ENCODE measurements at places on chromosomes 2 and 18.

DNA sequence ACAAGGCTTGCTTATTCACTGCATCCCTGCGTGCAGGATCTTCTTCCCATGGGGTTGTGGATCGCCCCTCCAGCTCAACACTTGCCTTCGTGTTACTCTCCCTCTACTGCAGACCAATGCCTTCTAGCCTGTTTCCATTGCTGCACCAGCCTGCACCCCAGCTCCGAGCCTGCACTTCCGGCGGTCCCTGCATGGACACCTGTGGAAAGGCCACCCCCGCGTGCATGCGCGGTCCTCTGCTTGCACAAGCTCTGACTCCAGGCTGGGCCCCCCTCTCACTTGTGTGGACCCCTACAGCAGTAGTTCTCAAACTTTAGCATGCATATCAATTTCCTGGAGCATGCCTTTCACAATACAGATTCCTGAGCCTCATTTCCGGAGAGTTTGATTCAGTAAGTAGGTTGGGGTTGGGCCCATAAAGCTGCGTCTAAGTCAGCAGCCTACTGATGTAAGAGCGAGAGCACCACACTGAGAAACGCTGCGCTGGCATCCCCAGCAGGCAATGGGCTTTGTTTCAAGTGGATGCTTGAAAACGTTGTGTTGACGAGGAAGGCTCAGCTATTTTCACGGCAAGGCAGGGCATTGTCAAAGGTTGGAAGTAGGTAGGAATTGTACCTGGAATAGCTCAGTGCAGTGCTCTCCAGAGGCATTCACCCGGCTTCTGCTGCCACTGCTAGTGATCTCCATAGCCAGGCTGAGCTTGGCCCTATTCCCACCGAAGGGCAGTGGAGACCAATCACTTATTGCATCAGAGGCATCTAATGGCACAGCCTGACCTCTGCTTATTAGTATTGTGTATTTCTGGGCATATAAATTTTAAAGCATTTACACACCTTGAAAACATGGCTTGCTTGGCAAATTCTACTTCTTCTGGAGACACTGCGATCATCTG, 32.6 kb downstream of the CREG2 start:
- no peak for DNase-seq

DNA sequence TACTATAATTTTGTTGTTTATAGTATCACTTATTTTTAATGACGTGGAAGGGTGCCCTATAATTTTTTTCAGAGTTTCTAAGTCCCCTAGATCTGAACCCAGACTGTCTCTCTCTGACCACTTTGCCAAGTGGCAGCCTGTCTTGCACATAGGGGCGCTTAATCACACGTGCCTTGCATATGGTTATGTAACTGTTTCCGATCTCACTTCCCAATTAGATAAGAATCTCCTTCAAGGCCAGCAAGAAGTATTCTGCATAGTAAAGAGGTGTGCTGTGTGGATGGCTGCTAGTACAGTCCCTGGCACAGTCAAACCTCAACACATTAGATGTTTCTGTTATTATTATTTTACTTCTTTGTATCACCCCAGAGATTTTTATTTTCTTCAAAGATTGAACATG, 197.8 kb upstream of the SIX2 start:
- no peak for DNase-seq

DNA sequence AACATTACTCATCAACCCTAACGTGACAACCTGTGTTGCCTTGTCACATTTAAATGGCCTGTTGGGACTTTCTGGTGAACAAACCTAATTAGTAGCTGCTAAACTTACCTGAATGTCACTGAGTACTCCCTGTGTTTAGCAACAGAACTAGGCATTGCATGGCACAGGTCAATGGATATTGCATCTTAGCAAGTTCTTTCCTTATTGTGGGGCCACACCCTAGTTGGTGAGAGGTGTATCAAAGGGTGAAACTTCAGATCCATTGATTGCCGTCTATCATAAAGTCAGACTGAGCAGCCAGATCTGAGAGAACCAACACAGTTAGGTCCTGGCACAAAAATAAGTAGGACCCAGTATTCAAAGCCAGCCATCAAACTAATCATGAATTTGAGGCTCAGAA, 29.8 kb upstream of the ZNF385B start:
- DNase-seq: no peak

DNA sequence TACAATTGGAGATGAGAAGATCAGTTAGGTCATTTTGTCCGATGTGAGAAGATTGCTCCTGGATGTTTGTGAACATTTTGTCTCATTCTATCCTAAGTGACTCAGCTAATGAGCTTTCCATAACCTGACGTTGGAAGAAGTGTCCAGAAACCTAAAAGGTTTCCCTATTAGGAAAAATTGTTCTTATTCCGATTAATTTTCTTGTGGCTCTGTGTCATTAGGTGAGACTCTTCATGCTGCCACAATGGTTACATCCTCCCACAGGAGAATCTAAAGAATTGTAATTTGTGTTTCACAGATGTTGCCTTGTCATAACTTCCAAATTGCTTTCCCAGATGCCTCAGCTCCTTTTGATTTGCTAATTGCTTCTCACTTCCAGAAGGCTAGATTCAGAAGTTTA, 261.0 kb upstream of the APCDD1 start:
- no peak for DNase-seq

DNA sequence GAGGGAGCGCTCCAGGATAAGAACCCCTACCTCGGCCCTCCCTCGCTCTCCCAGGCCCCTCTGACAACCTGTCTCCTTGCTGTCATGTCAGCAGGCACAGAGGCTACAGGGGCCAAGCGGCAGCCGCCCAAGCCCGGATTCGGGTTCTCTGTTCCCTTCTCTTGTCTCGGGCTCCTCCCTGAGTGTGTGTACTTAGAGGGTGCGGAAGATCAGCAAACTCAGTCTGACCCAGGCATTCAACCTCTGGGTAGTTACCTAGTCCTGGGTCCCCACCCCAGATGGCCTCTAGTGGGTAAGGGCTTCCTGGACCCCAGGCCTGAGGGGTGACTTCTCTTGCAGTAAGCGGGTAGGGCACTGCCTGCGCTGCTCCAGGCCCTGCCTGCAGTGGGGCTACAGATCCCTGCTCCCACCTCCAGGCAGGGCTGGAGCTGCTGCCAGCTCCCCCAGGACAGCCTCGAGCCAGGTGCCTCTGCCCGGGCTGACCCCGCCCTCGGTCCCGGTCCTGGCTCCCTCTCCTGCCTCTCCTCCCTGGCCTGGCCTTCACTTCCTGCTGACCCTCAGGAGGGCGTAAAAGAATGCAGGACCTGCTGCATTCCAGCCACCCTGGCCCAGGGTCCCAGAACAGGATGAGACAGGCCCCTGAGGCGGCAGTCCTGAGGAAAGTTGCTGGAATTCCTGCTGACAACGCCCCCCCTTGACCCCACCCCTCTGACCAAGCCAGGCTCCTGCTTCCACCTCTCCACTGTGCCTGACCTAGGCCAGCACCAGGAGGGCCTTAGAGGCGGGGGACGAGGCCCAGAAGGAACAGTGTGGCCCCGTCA, 22.0 kb downstream of the GPC1 start:
- no peak for DNase-seq

DNA sequence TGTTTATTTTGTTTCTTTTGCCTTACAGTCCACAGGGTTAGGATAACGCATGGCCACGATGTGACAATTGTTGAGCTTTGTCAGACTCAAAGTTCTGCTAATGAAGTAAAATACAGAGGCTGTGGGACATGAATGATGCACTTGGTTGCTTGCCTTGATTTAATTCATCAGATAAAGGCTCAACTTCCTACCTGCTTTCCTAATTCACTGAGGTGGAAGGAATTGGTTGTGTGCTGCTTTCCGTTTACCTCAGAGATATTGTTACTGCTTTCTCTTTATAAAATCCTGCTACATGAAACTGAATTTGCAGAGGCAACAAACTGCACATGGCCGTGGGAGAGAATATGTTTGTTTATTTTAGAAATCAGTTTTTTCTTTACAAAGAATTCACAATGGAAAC, 6.6 kb downstream of the RIT2 start:
- DNase-seq: no peak
